ENCODE measurements at places on chromosomes 7 and 10. TPM values are rescaled to one million over a fixed set of nuclear protein-coding genes. Genes with fewer than 3 reads are reported as not detected.

Gene PRPS1L1
- not detected for total RNA-seq

Gene CPA2
- total RNA-seq, result under 0.01 TPM

Gene SVOPL
- total RNA-seq, result not detected

Gene NAT16
- total RNA-seq, result not detected

Gene ATRNL1
- 0.33 TPM for total RNA-seq

Gene SPDYE2
- total RNA-seq, result not detected

Gene PPP1R9A
- 3.3 TPM for total RNA-seq

Gene REEP3
- 67.5 TPM for total RNA-seq

Gene ACHE
- under 0.01 TPM for total RNA-seq

Gene GNAI1
- 68.9 TPM for total RNA-seq

Gene UNCX
- not detected for total RNA-seq

Gene ZNF804B
- total RNA-seq, result not detected

Gene TRIP6
- total RNA-seq, result 96.1 TPM

Gene ADCYAP1R1
- not detected for total RNA-seq

Gene ZCWPW1
- 2.8 TPM for total RNA-seq

Gene SLC29A4
- total RNA-seq, result 6.4 TPM

Gene FKBP14
- total RNA-seq, result 21.8 TPM

Gene TMEM273
- total RNA-seq, result not detected

Gene SUGCT
- total RNA-seq, result 16.5 TPM

Gene LIPN
- total RNA-seq, result not detected

Gene ZNF736
- 10.2 TPM for total RNA-seq

Gene PSD
- 5.3 TPM for total RNA-seq

Gene CLDN3
- not detected for total RNA-seq

Gene MACC1
- 0.26 TPM for total RNA-seq

Gene BTBD16
- not detected for total RNA-seq

Gene METTL2B
- total RNA-seq, result 30.9 TPM

Gene CCDC172
- not detected for total RNA-seq

Gene OR2AE1
- 0.17 TPM for total RNA-seq

Gene SCIN
- 0.17 TPM for total RNA-seq

Gene ELMO1
- total RNA-seq, result 1.5 TPM

Gene TAS2R41
- total RNA-seq, result not detected

Gene TSPAN33
- total RNA-seq, result 0.17 TPM

Gene MOGAT3
- not detected for total RNA-seq

Gene IFIT1B
- not detected for total RNA-seq

Gene PON1
- not detected for total RNA-seq

Gene DBNL
- total RNA-seq, result 88.2 TPM

Gene PVRIG
- total RNA-seq, result not detected

Gene C10orf105
- total RNA-seq, result under 0.01 TPM

Gene AGBL3
- 1.3 TPM for total RNA-seq

Gene ADD3
- total RNA-seq, result 93.0 TPM

Gene SUN3
- total RNA-seq, result not detected

Gene CYP2C9
- not detected for total RNA-seq

Gene ZNF488
- total RNA-seq, result not detected

Gene MBLAC1
- 2.5 TPM for total RNA-seq

Gene TMEM140
- 29.7 TPM for total RNA-seq

Gene NOS3
- total RNA-seq, result 0.50 TPM

Gene ZNF511
- 23.6 TPM for total RNA-seq

Gene SPACDR
- total RNA-seq, result under 0.01 TPM

Gene FGFR2
- total RNA-seq, result 0.17 TPM

Gene PDLIM1
- total RNA-seq, result 24.3 TPM
